ENCODE measurements at places on chromosomes 12 and 14.

DNA sequence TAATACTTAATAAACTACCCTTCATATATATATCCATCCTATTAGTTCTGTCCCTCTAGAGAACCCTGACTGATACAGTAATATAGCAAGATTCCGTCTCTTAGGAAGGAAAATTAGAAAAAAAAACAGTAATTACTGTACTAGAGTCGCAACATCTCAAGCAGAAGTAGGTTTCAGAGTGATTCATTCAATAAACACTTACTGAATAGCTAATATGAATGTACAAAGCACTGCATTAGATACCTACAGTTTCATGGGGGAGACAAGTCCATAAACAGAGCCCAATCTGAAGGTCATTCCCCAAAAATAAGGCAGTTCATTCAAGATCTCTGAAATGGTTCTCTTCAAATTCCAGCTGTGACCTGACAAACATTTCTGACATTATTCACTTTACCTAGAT lies 9.9 kb downstream of the CERS5 start:
- DNase-seq, result no peak

GRCh38 chr14:70416338-70416724 lies 559 bp downstream of the SYNJ2BP start:
- peak; percentile 11 for DNase-seq

GRCh38 chr14:102588821-102589220 lies 3.6 kb upstream of the RCOR1 start:
- no peak for DNase-seq

DNA sequence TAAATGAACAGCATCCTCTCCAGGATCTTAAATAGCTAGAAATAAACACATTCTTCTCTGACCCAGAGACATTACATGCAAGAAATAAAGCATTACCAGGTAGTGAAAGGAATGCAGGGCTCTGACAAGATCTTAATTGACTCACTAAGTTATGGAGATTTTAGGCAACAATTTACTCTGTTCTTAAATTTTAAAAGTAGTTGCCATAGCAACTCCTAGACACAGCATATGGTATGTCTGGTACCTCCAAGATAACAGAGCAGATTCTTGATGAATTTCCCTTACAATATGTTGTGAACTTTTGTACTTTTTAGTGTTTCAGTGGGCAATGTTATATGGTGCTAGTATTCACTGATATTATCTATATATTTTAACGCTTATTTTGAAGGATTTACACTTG lies 76.7 kb upstream of the G2E3 start:
- no peak for DNase-seq

DNA sequence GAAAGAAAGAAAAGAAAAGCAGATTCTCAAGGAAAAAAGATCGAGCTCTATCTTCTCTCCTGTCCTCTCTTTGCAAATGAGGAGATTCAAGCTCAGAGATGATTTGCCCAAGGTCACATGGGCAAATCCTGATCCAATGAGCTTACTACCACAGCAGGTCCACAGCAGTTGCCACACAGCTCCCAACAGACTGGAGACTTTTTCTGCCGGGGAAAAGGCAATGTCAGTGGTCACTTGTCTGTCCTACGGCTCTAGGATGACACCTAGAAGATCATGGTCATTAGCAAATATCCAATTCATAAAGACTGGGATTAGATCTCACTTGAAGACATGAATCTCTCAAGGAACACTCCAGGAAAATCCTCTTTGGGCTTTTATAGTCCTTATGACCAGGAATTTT lies 58.8 kb downstream of the TTC7B start:
- DNase-seq, result no peak

- no peak for DNase-seq
Observed at GRCh38 chr12:93540466-93540865, 32.0 kb upstream of the SOCS2 start.

DNA sequence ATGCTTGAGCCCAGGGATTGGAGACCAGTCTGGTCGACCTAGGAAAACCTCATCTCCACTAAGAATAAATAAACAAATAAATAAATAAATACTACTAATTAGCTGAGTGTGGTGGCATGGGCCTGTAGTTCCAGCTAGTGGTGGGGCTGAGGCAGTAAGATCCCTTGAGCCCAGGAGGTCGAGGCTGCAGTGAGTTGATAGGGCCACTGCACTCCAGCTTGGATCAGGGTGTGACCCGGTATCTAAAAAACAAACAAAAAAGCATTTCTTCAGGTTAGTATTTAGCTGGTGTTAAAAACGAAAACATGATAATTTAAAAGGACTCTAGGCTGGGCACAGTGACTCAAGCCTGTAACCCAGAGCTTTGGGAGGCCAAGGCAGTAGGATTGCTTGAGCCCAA lies 1.2 kb upstream of the FGD4 start:
- no peak for DNase-seq

DNA sequence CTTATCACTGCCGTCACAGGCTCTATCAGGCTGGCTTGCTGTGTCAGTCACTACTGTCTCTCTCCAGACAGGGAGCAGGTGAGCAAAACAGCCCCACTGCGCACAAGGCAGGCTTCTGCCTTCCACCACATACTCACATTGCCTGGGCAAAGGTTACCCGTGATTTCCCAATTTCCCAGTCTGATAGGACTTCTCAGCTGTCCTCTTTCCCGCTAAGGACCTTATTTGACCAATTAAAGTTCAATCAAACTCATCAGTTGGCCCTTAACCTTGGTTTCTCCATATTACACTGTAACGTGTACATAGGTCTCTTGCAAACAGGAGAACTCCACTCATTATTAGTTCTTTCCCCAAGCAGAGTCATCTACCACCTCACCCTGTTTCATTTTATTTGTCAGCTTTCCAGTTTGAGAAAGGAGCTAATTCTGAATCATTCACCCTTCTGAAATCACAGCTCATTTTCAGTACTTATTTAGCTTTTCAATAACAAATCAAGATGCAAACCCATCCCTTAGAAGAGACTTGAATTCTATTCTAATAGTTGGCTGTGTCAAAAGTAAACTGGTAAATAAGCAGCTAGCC lies 170.8 kb downstream of the ESR2 start:
- DNase-seq, result no peak

GRCh38 chr12:51951199-51951842 lies at the start of gene ACVR1B:
TSS of gene ACVR1B (plus strand) at chr12:51951699. CDS start at chr12:51951744, 45 bp downstream.
- peak; percentile 78 for DNase-seq

DNA sequence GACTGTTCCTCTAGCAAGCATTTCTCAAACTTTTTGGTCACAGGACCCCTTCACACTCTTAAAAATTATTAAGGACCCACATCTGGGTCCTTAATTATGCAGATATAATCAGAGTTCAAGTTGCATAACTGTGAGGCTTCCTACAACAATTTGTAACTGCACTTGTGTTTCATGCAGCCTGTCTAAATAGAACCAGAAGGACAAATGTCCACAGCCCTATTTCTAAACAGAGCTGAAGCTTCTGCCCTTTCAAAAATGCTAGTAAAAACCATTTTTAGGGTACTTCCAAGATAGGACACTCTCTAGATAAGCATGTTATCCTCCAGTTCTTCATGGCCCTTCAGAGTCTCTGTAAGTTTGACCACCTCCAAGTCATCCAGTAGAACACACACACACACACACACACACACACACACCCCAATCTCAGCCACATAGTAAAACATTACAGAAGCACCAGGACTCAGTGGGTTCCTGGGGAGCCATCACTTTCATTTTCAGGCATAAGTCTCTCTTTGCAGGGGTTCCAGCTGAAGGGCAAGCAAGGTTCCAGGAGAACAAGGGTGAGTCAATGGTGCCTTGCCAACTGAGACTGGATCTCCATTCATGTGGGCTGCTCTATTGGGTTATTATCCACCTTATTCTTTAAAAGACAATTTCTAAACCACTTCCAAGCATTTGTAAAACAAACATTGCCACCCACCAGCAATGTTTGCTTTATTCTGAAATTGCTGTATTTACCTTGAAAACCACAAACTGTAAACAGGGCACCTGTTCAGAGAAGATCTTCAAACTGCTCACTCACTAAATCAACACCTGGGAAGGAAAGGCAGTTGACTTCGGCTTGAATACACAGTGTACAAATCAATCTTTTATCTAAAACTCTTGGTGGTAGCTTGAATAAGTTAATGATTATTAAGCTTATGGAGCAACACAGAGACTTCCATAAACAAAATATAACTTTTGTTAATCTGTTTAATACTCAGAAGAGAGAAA lies 64.1 kb downstream of the ITPR2 start:
- no peak for DNase-seq

DNA sequence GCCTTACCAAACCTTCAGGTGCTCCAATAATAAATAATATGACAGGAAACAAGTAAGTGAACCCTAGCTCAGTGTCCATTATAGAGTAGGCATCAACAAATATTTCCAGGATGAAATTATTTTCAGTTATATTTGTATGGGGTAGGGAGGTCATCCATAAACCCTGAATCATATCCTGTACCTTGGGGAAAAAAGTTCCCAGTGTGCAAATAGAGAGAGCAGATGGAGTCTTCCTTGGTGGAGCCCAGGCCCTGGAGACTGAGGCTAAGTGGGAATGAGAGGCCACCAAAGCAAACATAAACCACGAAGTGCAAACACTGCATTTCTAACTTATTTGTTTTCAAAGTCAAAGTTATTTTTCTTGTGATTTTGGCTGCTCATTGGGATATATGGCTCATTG lies 8.5 kb upstream of the ERP27 start:
- DNase-seq, result no peak

DNA sequence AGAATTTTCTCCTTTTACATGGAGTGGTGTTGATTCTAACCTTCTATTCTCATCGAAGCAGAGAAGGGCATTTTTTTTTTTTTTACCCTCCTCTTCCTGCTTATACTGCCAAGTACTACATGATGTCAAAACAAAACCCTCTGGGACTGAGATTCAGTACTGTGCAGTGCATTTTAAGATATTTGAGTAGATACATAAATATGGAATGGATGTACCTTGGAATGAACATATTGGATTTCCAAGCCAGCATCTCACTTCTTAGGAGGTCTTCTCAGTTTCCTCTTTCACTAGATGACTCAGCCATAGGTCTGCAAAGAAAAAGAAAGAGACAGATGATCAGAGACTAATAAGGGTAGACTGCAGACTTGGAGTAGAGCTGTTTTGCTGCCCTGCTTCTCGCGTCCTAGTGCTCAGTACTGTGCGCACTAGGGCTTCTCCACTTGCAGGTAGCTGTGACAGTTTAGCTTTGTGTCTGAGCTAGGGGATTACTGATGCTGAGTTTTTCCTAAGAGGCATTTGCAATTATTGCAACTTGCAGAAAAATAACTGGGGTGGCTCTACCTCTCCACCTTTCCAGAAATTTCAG lies 20.4 kb downstream of the TPH2 start:
- DNase-seq, result no peak

DNA sequence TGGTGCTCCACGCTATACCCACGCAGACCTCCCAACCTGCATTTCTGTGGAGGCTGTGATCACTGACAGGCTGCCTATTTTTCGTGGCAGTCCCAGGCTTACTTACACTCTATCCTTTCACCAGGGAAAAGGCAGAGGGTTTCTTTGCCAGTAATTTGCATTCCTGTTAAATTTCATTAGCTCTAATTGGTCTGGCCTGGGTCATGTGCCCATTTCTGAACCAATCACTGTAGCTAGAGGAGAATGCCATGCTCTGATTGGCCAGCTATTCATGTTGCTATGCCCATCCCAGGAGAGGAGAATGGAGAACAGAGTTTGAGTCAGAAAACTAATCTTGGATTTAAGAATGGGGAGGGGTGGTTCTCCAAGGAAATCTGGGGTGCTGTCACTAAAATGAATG lies 43.2 kb upstream of the TUNAR start:
- no peak for DNase-seq

- no peak for DNase-seq
Observed at GRCh38 chr12:106145539-106146447, 7.0 kb upstream of the NUAK1 start.

DNA sequence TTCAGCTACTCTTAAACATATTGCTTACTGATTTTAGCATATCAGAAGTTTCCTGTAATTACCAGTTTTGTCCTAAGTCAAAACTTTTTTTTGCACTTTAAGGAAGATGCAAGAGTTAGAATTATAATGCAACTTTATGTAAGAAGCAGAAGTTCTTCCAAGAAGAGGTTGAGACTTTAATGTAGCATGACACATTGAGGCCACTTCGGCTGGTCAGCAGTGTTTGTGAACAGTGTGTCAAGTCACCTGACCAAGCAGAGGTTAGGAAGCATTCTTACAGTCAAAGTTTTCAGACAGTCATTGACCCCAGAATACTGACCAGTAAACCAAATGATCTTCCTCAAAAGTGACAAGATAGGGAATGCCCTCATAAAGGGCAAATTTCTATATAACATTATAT lies 15.2 kb downstream of the FGFR1OP2 start:
- DNase-seq, result no peak

Data from kidney capillary endothelial cell (primary cell).